ENCODE measurements at places on chromosomes 5 and 9.

GRCh38 chr5:6849316-6850105 is 136.3 kb downstream of the TENT4A start:
- no peak overlapping the region for H3K27ac ChIP-seq
- no peaks in the 10 kb centered on the region for H3K4me1 ChIP-seq
- H3K4me3 ChIP-seq: no peak overlapping the region
- no peak for DNase-seq
- no peaks in the 10 kb centered on the region for H3K36me3 ChIP-seq

GRCh38 chr5:107743373-107744000 is 72.8 kb upstream of the EFNA5 start:
- no peaks in the 10 kb centered on the region for H3K36me3 ChIP-seq
- no peak overlapping the region for H3K27ac ChIP-seq
- H3K4me3 ChIP-seq: no peak overlapping the region
- peaks cover 45% of the 10 kb centered on the region for H3K27me3 ChIP-seq
- DNase-seq: no peak
- no peaks in the 10 kb centered on the region for H3K4me1 ChIP-seq

GRCh38 chr5:139955616-139956273 is 87.4 kb downstream of the NRG2 start:
- no peaks in the 10 kb centered on the region for H3K4me1 ChIP-seq
- DNase-seq: no peak
- H3K36me3 ChIP-seq: no peaks in the 10 kb centered on the region
- H3K27ac ChIP-seq: no peak overlapping the region
- H3K4me3 ChIP-seq: no peak overlapping the region

- no peaks in the 10 kb centered on the region for H3K27me3 ChIP-seq
- H3K36me3 ChIP-seq: peaks cover 8% of the 10 kb centered on the region
- no peak for DNase-seq
- no peaks in the 10 kb centered on the region for H3K4me1 ChIP-seq
Observed at GRCh38 chr5:104951829-104952228, 1389.2 kb upstream of the NUDT12 start.

DNA sequence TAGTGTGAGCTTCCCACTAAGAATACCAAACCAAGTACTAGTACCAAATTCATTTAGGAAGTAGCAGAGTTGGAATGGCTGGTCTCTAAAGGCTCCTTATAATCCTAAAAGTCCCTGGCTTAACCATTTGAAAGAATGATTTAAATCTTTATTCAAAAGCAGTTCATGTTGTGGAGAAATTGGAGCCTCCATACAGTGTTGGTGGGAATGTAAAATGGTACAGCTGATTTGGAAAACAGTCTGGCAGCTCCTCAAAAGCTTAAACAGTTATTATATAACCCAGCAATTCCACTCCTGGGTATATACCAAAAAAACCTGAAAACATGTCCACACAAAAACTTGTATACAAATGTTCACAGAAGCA is 2.9 kb downstream of the PLIN2 start:
- no peaks in the 10 kb centered on the region for H3K27me3 ChIP-seq
- peak overlapping the region; percentile 49 for H3K27ac ChIP-seq
- H3K4me1 ChIP-seq: peaks cover 29% of the 10 kb centered on the region
- peaks cover 23% of the 10 kb centered on the region for H3K36me3 ChIP-seq

- H3K4me1 ChIP-seq: no peaks in the 10 kb centered on the region
- DNase-seq: no peak
- no peak overlapping the region for H3K27ac ChIP-seq
Observed at GRCh38 chr9:23483566-23483965, 342.5 kb downstream of the ELAVL2 start.

- no peaks in the 10 kb centered on the region for H3K4me1 ChIP-seq
- no peak overlapping the region for H3K4me3 ChIP-seq
- no peak for DNase-seq
- peaks cover 7% of the 10 kb centered on the region for H3K27me3 ChIP-seq
- H3K36me3 ChIP-seq: no peaks in the 10 kb centered on the region
- H3K27ac ChIP-seq: no peak overlapping the region
Observed at GRCh38 chr5:111776913-111777781, 20.2 kb upstream of the NREP start.

DNA sequence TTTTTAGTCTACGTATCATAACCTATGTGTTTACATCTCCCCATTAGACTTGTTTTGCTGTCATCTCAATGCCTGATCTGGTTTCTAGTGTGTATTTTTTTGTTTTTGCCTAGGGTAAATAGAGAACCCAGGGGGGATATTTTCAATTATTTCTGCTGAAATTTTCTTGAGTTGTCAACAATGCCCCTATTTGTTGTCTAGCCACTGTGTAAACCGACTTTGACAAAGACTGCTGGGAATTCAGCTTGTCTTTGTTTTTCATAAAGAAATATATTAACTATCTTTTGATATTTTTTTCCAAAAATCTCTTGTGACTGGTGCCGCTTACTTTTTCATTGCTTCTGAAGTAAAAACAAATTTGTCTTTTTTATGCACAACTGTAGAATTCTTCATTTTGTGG is 28.1 kb downstream of the MACIR start:
- no peaks in the 10 kb centered on the region for H3K4me1 ChIP-seq
- no peaks in the 10 kb centered on the region for H3K27me3 ChIP-seq
- no peak overlapping the region for H3K4me3 ChIP-seq
- no peaks in the 10 kb centered on the region for H3K36me3 ChIP-seq

DNA sequence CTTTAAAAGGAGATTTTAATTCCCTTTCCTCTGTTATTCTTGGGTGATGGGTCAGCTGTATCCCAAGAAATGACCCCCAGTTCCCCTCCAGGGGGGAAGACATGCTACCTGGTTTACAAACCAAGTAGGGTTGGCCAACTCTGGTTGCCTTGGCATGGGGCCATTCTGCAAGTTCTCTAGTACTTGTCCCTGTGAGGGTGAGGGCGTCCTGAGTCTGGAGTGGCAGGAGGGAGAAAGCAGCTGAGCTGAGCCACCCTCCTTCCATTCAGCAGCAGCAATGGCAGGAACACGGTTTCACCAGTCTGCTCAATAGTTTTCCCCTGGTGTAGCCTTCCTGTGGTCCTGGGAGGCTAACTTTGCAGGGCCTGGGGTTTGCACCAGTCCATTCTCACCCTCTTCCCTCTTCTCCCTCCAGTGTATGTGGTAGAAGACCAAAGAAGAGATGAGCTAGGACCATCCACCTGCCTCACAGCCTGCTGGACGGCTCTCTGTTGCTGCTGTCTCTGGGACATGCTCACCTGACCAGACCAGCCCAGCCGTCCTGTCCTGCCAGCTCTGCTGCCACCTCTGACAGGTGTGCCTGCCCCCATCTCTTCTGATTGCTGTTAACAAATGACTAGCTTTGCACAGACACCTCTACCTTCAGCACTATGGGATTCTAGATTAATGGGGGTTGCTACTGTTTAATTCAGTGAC is 59.9 kb downstream of the PFDN1 start:
- H3K4me3 ChIP-seq: no peak overlapping the region
- no peaks in the 10 kb centered on the region for H3K36me3 ChIP-seq
- H3K27ac ChIP-seq: no peak overlapping the region
- no peaks in the 10 kb centered on the region for H3K27me3 ChIP-seq
- DNase-seq: no peak

DNA sequence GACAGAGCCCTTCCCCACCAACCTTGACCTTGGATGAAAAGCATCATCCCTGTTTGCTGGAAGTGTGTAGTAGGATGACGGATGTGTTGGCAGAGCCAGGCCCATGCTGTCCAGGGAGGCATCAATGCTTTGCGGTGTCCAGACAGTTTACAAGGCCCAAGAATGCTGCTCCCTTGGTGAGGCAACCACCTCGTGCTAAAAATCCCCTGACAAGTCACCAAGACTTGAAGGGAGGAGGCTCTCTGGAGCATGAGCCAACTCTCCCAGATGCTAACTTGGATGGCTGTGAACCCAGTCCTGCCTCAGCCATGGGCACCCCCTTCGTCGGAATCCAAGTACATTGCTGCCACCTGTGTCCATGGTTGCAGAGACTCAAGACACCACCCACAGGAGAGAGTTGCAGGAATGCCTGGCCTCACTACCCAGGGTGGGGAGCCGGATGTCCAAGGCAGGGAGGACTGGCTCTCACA is 9.5 kb upstream of the NKD2 start:
- peaks cover 6% of the 10 kb centered on the region for H3K4me1 ChIP-seq
- no peaks in the 10 kb centered on the region for H3K36me3 ChIP-seq
- DNase-seq: no peak

GRCh38 chr5:74851684-74852353 is 14.4 kb downstream of the FAM169A start:
- peaks cover 42% of the 10 kb centered on the region for H3K4me1 ChIP-seq
- peak overlapping the region; percentile 90 for H3K27ac ChIP-seq
- peaks cover 9% of the 10 kb centered on the region for H3K36me3 ChIP-seq
- H3K27me3 ChIP-seq: no peaks in the 10 kb centered on the region
- H3K4me3 ChIP-seq: peak overlapping the region; percentile 75

- no peak overlapping the region for H3K4me3 ChIP-seq
- H3K27ac ChIP-seq: no peak overlapping the region
Observed at GRCh38 chr5:159440235-159440634, 109.9 kb upstream of the IL12B start.

DNA sequence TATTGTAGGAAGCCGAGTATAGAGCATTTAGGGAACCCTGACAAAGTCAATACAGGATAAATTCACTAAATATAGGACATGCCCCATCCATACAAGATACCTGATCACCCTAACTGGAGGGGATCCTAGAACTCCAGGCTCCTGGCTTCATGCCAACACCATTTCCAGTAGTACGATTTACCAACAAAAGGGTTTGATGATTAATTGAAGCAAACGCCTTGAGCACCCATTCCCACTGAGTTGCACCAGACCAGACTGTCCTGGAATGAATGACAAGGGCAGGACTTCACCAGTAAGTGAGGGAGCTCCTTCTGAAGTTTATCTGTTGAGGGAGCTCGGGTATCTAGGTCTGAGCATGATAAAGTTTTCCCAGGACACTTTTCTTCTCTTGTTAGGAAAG is 327.2 kb upstream of the MSX2 start:
- no peak for DNase-seq
- peaks cover 34% of the 10 kb centered on the region for H3K27me3 ChIP-seq
- no peak overlapping the region for H3K27ac ChIP-seq
- no peaks in the 10 kb centered on the region for H3K4me1 ChIP-seq
- no peaks in the 10 kb centered on the region for H3K36me3 ChIP-seq

GRCh38 chr5:31585166-31585894 is 53.2 kb downstream of the C5orf22 start:
- no peak for DNase-seq
- no peak overlapping the region for H3K4me3 ChIP-seq
- no peak overlapping the region for H3K27ac ChIP-seq
- H3K36me3 ChIP-seq: no peaks in the 10 kb centered on the region
- no peaks in the 10 kb centered on the region for H3K4me1 ChIP-seq

DNA sequence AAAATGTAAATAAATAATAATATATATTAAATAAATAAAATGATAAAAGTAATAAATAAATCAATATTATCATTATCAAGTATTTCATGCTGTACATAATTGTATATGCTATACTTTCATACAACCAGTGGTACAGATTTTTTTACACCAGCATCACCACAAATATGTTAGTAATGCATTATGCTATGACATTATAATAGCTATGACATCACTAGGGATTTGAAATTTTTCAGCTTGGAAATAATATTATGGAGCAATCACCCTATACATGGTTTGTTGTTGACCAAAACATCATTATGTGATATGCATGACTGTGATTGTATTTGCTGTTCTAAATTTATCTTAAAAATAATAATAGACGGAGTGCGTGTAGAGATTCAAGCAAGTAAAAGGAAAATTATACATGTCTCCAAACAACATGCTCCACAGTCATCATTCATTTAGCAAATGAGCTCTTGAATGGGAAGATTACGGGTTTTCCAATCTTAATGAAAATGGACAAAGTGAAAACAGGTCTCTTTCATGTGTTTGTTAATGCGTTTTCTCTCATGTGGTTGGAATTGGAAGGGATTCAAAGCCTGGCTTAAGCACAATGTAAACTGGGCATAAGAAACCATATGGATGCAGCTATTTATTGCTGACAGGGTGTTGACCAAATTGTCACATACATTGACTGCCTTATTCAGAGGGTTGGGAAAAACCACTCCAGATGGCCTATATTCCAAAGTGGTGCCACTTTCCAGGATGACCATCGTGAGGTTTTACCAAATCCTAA is 643.0 kb upstream of the RGMB start:
- DNase-seq: no peak
- no peaks in the 10 kb centered on the region for H3K27me3 ChIP-seq
- H3K27ac ChIP-seq: no peak overlapping the region
- H3K4me1 ChIP-seq: no peaks in the 10 kb centered on the region
- H3K4me3 ChIP-seq: no peak overlapping the region

DNA sequence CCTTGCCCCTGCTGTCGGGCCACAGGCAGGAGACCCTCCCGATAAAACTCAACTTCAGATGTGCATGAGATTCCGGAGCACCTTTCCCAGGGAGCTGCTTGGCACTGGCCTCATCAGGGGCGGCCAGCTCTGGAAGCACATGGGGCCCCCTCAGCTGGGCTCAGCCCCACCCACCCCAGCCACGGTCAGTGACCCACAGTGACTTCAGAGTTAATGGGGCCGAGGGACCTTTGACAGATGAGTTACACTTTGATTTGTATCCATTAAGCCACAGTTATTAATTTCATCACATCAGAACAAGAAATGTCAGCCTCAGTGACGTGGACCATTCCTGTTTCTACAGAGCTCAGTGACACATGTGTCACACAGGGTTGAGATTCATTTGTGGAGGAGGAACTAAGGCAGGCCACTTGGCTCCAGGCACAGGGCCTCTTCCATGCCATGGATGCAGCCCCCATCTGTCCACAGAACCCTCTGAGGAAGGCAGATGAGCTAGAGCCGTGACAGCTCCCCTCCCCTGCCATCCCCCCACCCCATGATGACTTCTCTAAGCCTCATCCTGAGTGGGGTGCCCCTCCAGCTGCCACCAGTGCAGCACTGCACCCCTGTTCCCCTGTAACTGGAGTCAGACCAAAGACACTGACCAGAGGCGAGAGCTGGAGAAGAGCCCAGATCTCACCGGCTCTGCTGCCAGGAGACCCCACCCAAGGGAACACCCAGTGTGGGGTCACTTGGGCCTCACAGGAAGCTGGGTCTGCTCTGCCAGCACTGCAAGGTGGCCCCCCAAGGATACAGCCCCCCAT is 69.4 kb upstream of the ADAMTS2 start:
- no peak overlapping the region for H3K27ac ChIP-seq
- no peak overlapping the region for H3K4me3 ChIP-seq
- DNase-seq: peak; percentile 23
- no peaks in the 10 kb centered on the region for H3K36me3 ChIP-seq
- no peaks in the 10 kb centered on the region for H3K4me1 ChIP-seq

GRCh38 chr5:176381979-176382378 is 6.4 kb downstream of the NOP16 start:
- no peak overlapping the region for H3K27ac ChIP-seq
- H3K36me3 ChIP-seq: peaks cover 16% of the 10 kb centered on the region
